Stimulated activated CD8-positive, alpha-beta memory T cell treated with anti-CD3 and anti-CD28 coated beads, Interleukin-2, amount 100 ng/mL, for 48 hours (primary cell): ENCODE measurements at places on chromosomes 3 and 15.

DNA sequence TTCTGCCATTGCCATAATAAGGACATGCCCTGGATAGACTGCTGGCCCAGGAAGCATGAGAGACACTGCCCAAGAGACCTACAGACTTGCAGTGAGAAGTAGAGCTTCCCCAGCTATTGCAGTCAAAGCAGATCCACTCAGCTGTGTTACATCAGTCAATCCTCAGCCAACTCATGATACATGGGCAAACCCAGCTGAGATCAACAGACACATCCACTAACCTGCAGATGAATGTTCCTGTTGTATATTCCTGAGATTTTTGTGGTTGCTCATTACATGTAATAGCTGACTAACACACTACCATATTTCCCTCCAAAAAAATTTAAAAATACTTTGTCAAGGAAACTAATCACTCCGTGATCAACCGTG is 68.6 kb downstream of the DCLK3 start:
- DNase-seq = no peak

DNA sequence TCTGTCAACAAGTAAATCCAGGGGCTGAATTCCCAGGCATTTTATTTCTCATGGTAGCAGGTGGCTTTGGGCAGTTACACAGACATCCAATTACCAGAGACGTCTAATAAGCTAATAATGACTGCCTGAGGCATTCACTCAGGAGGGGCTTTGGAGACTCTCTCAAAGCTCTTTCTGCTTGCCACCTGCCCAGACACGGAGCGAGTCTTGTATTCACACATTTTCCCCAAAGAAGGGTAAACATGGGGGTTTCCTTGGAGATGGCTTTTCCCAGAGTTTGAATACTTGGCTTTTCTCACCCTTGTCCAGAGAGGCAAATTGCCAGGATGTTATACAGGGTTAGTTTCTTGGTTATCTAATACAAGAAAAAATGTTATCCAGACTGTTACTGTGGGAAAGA is 132.6 kb downstream of the DIPK2A start:
- no peak for DNase-seq

GRCh38 chr3:40653001-40653400 is 128.2 kb downstream of the ZNF621 start:
- no peak for DNase-seq

DNA sequence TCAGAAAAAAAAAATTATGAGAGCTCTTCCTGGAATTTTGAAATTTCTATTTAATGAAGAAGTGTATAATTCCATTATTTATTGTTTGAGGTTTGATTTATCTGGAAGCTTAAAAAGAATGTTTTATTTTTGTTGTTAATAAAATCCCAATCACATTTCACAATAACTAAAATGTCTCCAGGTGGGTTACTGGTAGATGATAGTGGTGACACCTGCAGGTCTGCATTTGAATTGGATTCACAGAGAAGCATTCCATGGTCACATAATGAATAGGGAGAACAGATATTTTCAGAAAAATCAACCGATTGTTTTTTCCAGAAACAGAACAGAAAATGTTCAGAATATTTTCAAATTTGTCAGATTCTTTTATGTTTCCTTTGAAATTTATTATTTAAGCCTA is 48.3 kb downstream of the ASB7 start:
- DNase-seq = no peak

GRCh38 chr15:68704496-68705021 is 116.1 kb downstream of the ANP32A start:
- DNase-seq = no peak

- DNase-seq = no peak
Observed at GRCh38 chr3:77038468-77038929, 1.4 kb upstream of the ROBO2 start.

GRCh38 chr3:55782807-55783206 is 295.7 kb upstream of the WNT5A start:
- DNase-seq = no peak

GRCh38 chr15:44489464-44489863 is 47.5 kb upstream of the EIF3J start:
- no peak for DNase-seq

DNA sequence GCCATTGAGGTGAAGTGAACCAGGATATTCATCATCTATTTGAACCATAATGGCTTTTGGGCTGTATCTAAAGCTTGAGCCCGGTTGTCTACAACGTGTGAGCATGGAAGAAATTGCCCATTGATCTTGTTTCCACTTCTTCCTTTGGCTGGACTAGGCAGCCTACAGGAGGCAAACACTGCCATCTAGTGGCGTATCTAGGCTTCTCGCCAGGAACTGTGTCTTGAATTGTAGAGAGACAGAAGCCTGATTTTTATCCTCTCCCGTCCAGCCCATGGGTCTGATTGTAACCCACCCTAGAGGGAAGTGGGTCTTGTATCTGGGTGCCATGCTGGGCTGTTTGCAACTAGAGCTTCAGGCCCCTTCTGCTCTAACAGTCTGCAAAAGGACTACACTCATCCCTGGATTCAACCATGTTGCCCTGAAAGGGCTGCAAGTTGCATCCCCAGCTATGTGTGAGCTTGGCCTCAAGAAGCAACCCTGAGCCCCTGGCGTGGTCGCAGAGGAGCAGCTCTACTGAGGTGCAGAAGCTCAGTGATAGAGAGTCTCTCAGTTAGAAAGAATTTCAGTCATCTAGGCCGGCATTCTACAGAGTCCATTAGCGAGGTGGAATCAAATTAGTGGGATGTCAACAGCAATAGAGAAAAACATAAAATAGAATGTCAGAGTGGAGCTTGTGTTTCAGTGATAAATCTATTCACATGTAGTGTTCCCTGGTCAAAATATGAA is 170.2 kb upstream of the UMPS start:
- peak; percentile 23 for DNase-seq

DNA sequence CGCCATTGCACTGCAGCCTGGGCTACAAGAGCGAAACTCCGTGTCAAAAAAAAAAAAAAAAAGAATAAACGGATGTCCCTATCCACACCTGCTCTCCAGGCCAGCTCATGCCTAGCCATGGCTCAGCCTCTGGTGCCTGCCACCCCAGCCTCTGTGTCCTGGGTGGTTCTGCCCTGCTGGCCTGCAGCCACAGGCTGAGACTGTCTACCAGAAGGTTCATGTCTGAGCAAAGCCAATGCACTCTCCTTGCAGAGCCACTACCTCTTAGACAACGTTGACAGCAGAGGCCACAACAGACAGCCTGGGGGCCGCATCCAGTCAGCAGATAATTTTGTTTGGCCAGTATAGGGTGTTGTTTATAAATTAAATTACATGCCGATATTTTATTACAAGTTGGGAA is 127.7 kb downstream of the ASB7 start:
- DNase-seq = no peak

- DNase-seq = no peak
Observed at GRCh38 chr15:97745481-97746071, 214.9 kb upstream of the ARRDC4 start.

- DNase-seq = no peak
Observed at GRCh38 chr3:151387432-151387831, 2.9 kb upstream of the P2RY12 start.

DNA sequence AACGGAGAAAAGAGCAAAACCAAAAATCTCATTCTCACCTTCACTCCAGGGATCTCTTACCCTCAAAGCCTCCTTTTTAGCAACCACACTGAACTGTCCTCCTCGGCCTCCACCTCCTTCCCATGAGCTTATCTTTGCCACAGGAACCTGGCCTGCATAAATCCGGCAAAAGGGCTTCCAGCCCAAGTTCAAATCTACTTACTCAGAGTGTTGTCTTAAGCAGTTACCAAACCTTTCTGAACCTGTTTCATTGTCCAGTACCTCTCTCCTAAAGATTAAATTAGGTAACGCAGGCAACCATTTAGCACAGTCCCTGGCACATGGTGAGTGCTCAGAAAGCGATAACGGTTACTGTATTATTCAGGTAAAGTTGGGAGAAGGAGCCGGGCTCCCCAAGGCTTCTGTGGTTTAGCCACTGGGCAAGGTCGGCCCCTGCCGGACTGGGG is 777 bp downstream of the CIB1 start:
- no peak for DNase-seq

DNA sequence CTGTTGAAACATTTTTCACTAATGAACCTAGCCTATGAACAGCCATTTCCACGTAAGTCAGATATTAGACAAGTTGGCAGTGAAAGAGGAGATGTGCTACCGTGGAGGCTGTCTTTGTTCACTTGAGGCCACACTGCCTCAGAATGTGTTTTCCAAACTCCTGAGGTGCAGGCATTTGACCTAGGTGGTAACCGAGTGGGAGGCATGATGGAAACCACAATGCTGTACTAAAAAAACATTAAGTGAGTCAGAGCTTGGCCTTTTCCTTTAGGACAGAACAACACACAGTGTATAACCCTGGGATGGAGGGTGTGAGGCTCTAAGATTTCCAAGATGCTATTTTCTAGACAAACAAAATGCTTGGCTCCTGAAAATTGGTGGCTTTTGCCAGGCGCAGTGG is 406.3 kb downstream of the SOX2 start:
- no peak for DNase-seq

DNA sequence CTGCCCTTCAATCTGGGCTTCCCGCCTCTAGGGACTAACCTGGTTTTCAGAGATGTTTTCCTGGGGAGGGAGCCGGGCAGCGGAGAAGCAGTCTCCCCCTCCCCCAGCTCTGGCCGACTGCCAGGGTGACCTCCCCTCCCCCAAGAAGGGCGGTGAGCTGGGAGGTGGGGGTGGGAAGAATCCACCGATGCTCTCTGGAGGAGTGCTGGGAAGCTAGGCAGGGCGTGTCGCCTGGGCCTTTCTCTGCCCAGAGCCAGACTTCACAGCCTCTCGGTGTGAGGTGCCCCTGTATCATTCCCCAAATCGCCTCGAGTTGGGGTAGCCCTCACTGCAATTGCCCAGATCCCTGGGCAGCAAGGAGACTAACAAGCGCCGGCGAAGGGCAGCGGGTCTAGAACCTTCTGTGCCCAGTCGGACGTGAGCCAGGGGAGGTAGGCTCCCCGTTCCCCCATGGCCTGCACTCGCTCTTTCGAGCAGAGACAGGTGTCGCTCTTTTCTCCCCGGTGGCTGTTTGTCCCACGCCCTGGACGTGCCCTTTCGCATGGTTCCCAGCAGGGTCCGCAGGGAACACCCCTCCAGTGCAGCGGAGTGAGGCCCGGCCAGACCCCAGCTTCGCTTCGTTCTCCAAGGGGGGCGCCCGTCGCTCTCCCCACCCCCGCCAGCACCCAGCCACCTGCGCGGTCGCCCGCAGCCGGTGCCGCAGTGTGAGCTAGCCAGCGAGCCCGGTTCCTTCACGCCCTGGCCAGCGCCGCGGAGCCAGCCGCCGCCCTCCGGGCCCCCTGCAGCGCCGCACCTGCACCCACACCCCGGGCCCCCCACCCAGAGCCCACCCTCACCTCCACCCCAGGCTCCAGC is 1.1 kb downstream of the RAB6B start:
- no peak for DNase-seq

- DNase-seq = no peak
Observed at GRCh38 chr3:52269776-52270175, 8.7 kb downstream of the WDR82 start.

- no peak for DNase-seq
Observed at GRCh38 chr15:63408524-63408923, 26.9 kb upstream of the CA12 start.

GRCh38 chr15:74997141-74997540 is 1.8 kb downstream of the SCAMP5 start:
- DNase-seq = no peak

DNA sequence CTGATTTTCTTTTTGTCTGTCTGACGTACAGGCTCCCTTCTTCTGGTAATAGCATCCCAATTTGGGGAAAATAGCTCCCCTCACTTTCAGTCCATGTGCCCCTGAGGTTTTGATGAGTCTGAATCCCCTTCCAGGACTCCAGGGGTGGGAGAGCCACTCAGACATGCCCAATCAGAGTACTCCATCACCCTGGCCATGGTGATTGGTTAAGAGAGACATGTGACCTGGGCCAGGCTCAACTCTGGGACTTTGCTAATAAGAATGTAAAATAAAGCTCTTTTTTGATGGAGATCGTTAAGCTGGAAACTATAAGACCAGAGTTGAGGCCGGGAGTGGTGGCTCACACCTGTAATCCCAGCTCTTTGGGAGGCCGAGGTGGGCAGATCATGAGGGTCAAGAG is 9.2 kb upstream of the MEF2A start:
- DNase-seq = no peak

DNA sequence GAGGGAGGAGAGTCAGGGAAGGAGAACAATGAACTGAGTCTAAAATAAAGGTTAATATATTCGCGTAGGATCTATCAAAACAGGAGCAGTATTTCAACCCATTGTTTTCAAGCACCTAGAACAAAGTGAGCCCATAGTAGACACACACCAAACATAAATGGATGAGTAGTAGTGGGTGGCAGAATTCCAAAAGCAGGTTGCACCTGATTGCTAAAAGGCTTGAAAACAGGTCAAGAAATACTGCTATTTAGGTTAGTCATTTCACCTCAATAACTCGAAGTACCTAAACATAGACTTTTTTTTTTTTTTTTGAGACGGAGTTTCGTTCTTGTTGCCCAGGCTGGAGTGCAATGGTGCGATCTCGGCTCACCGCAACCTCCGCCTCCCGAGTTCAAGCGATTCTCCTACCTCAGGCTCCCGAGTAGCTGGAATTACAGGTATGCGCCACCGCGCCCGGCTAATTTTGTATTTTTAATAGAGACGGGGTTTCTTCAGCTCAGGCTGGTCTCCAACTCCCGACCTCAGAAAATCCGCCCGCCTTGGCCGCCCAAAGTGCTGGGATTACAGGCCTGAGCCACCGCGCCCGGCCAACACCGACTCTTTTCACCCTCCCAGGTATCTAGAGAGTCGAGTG is 855 bp upstream of the ABHD5 start:
- no peak for DNase-seq
